ENCODE measurements at places on chromosomes 4 and X.

GRCh38 chr4:163534056-163534455 lies 39.6 kb downstream of the TMA16 start:
- DNase-seq, result no peak

GRCh38 chrX:16712548-16713155 lies at the start of gene CTPS2:
TSS of gene CTPS2 (minus strand) at chrX:16712669. CDS start at chrX:16702902, 9,767 bp downstream.
- DNase-seq, result peak; percentile 21

- DNase-seq, result no peak
These were observed 13.8 kb downstream of the NEXMIF start for GRCh38 chrX:74911494-74911893.

DNA sequence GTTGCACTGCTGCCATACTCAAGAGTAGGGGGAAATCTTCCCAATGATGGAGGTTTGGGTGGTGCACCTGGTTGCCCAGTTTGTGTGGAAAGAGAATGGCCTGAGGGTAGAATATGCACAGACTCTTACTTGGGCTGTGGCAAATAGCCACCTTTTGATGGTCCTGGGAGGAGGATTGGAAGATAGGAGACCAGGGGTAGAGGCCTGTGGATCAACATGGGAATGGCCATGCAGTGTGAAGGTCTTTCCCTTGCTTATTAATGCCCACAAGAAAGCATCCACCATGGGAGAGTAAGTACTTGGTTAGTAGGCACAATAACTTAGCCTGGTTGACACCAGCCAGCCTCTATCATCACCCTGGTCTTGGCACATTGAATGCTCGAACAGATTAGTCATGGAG lies 156.8 kb upstream of the LEF1 start:
- DNase-seq, result no peak

- no peak for DNase-seq
These were observed 53.7 kb upstream of the HHIP start for GRCh38 chr4:144592264-144592663.

- no peak for DNase-seq
These were observed 300.3 kb downstream of the CAMK2D start for GRCh38 chr4:113461281-113461680.

DNA sequence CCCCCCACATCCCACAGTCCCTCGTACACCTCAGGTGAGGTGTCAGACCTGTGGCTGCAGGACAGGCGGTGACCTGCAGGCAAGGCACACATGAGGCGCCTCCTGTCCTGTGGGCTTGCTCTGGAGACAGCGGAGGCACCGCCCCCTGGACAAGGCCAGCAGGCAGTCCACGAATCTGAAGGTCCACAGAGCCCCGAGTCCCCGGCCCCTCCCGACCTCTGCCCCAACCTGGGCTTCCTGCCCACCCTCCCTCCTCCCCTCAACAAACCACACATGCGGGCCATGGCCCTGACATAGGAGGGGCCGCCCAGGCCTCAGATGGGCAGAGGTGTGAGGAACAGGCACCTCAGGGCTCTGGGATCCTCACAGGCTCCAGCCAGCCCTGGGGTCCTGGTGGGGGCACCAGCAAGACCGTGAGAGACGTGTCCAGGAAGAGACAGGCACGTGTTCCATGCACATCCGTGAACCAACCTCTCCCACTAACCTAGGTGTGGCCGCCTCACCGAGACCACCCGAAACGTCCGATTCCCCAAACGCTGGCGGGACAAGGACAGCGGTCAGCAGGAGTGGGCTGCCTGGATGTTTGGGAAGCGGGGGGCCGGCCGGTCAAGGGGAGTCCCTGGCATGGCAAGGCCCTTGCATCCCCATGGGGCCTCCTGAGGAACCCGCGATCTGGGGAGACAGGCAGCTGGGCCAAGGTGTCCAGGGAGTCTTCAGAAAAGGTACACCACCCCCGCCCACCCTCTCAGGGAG lies 25.8 kb downstream of the CTBP1 start:
- no peak for DNase-seq

DNA sequence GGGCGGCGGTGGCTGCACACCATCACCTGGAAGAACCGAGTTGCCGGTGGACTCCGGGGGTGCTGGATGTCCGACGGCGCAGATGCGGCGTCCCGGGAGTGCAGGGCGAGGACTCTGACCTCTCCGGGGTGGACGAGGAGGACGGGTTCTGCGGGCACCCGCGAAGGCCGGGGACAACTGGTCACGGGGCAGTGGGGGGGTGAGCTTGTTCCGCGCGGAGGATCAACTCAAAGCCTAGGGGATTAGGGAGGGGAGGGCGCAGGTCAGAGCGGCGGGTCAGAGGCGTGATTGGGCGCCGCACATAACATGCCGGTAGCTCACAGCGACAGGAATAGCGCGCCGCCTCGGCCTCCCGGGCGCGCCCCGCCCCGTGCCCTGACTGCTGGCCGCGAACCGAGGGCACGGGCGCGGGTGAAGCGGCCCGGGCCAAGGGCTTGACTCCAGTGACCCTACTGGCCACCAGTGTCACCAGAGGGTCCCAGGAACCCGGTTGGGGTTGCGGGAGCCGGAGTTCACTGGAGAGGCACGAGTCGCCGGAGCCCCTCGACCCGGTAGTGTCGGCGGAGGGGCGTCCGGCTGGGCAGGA lies at the start of gene KLHL34:
Gene KLHL34, minus strand, starts transcription at position 179 of the 586 bp plus-strand sequence. CDS start 542 bp downstream, outside the sequence.
- no peak for DNase-seq

DNA sequence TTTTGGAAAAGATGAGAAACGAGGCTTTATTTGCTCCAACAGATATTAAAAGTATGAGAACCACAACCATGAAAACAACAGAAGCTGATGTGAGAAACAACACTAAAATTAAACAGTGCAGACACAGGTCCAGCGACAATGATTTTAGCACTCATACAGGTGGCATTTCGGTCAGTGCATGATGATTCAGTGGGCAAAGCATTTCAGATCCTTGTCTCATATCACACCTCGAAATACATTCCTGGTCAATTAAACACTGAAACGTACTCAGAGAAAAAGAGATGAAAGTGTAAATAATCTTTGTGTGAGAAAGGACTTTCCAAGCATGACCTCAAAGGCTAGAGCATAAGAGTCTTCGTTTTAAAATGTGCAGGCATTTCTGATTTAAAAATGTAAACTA lies 85.2 kb downstream of the ACOX3 start:
- no peak for DNase-seq

DNA sequence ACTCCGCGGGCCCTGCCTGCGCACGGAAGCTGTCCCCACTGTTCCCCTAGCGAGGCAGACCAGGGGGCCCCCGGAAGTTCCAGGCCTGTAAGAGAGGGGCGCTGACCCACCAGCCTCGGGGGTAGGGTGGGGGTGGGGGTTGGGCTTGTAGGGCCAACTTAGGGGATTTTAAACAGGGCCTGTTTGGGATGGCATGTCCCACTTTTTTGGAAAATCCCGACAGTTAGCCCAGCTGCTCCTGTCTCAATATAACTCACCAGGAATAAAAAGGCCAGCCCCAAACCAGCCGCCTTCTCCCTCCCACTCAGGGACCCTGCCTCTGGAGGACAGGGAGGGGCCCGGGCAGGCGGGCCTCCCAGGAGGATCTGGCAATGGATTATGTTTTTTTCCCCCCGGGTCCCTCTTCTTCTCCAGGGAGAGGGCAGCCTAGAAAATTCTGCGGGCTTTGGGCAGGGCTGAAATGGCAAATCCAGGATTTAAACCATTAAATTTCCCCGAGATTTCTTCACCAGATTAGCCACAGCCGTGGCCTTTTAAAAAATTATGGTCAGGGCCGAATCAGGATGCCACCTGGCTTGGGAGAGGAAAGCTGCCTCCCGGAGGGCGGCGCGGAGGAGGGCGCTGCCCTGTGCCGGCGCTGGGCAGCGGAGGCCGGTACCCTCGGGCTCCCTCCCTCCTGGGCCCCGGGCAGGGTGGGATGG lies 957 bp downstream of the PPP2R2C start:
- no peak for DNase-seq

GRCh38 chrX:16484338-16484737 lies 165.6 kb upstream of the S100G start:
- DNase-seq, result peak; percentile 37

DNA sequence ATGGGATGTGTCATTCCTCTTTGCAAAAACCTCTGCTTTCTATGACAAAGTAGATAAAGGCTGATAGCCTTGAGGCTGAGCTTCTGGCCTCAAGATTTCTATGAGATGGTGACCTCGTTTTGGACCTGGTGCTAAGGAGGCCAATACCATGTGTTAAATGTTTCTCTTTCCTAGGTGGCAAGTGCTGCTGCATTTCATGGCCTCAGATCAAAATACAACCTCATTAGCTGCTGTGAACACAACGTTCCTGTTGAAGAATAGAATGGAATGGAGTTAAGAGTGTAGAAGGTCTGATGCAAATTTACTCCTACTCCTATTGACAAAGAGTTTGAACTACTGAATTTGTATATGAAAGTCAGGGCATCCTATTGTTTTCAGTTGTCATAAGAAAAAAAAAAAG lies 112.0 kb downstream of the C4orf51 start:
- no peak for DNase-seq

DNA sequence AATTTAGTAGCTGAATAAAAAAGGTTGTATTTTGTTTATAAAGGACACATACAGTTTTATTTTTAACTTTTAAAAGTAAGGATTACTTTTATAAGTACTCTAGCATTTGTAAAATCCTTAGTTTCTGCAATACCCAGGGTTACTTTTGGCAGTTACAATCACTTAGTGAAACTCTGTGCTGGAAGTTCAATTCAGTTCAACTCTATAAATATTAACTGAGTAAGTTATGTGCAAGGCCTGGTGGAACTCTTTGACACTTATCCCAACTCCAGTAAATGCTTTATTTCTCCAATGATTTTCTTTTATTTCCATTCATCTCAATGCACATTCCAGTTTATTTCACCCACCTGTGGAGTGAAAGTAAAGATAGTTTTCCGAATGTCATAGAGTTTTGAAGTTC lies 63.3 kb upstream of the HDAC8 start:
- no peak for DNase-seq

GRCh38 chr4:94641702-94642560 lies 115.8 kb upstream of the BMPR1B start:
- no peak for DNase-seq

GRCh38 chr4:99293357-99293756 lies 2.6 kb upstream of the ADH1A start:
- DNase-seq, result no peak

GRCh38 chr4:105543346-105543745 lies 9.1 kb upstream of the ARHGEF38 start:
- no peak for DNase-seq

DNA sequence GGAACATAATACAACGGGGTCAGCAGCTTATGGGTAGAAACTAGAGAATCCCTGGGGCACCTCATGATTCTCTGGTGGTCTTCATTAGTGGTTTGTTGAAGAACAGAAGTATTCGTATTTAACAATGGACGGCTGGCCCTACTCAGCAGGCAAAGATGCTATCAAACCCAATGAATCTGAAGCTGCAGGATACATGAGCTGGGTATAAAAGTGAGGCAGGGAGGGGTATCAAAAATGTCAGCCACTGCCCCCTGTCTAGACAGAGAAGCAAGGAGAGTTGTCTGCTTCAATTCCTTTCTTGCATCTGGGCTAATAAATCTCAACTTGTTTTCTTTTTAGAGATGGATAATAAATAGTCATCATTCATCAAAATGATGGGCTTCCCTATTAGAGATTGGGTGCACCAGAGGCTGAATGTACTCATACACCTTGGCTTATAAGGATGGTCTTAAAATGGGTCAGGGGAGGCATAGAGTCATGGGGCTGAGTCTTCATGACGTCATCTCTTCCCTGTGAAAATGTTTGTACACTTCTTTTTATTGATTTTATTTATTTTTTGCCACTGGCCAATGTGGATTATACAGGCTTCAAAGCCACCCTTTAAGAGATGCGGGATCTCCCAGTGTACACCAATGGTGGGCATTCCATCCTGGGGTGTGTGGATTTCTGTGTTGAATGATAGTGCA lies 259.5 kb downstream of the SHOX start:
- DNase-seq, result no peak

DNA sequence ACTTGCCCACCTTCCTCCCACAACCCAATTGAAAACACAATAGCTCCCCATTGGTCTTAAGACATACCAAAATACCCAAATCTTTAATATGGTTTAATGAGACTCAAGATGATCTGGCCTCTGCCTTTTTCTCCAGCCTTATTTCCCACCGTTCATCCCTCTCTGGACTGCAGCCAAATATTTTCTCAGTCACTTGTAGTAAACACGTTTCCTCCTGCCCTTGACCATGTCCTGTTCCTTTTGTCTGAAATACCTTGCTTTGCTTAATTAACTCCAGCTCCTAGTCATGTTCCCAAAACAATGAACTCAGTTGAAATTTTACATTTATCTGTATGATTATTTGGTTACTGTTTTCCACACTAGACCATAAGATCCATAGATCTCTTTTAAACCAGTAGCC lies 8.4 kb upstream of the NUP54 start:
- no peak for DNase-seq

DNA sequence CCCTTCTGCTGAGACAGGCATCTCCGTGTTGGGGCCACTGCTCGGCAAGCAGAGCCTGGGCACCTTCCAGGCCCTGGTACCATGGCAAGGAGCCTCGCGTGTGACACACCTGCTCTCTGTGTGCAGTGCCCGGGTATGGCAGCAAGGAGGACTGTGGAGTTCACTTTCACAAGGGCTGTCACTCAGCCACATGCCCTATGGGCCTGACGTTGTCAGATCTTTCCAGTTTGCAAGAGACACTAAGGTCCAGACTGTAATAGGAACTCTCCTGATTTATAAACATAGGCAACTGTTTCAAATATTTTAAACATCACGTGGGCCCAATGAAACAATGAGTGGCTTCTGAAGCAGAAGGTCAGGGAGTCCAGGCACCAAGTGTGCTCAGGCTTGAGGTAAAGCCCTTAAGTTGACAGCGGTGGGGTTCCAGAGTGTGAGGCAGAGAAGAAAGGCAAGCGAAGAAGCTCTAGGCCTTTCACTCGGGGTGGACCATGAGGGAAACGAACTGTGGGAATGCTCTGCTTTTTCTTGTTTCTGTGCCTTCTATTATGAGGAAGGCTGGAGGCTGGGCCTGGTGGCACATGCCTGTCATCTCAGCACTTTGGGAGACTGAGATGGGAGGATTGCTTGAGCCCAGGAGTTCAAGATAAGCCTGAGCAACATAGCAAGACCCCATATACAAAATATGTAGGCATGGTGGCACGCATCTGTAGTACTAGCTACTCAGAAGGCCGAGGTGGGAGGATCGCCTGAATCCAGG lies 108.6 kb upstream of the TRIM2 start:
- DNase-seq, result no peak

DNA sequence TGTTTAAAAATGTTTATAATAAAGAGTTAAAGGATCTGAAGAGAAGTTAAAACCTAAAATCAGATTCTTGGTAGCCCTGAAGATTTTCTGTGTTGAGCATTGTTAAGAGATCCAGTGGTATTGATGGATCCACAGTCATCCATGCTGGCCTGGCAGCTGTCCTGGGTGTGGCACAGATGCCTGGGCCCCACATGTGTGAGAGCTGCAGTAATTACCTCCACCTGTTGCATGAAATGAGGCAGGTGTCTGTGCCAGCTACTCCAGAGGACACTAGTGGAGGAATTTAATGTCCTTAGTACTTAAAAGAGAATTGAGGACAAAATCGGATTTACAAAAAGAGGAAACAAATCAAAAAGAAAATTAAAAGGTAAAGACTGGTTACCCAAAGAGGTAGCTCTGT lies 44.0 kb downstream of the MGST2 start:
- no peak for DNase-seq

DNA sequence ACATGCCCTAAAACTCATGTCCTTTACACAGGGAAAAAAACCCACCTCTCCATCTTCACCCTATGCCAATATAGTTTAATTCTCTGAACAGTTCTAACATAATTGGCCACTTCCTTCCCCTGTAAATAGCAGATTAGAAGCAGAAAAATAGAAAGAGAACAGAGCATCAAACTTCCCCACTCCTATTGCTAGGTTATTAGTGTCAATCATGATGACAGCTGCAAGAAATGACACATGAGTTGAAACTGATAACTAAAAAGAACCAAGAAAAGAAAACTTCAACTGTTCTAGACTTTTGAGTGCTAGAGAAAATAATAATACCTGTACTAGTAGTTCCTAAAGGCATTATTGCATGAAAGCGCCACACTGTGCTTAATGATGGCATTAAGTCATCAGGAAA lies 284.5 kb upstream of the TRPC5 start:
- DNase-seq, result no peak
